Upper lobe of right lung (tissue), 1 donor: ENCODE measurements at places on chromosomes 2 and 18. TPM values are rescaled to one million over a fixed set of nuclear protein-coding genes. Genes with fewer than 3 reads are reported as not detected.

ASTL gene
- not detected for total RNA-seq

TFPI gene
- total RNA-seq, result 366 TPM

GRCh38 chr2:113886479-113887008, 3.3 kb upstream of the ACTR3 start:
- peak; percentile 70 for DNase-seq

- no peak for DNase-seq
These were observed 272.6 kb upstream of the UBE2E3 start for GRCh38 chr2:180707884-180708205.

GRCh38 chr2:20852670-20853069, 29.8 kb upstream of the LDAH start:
- DNase-seq, result no peak

DNA sequence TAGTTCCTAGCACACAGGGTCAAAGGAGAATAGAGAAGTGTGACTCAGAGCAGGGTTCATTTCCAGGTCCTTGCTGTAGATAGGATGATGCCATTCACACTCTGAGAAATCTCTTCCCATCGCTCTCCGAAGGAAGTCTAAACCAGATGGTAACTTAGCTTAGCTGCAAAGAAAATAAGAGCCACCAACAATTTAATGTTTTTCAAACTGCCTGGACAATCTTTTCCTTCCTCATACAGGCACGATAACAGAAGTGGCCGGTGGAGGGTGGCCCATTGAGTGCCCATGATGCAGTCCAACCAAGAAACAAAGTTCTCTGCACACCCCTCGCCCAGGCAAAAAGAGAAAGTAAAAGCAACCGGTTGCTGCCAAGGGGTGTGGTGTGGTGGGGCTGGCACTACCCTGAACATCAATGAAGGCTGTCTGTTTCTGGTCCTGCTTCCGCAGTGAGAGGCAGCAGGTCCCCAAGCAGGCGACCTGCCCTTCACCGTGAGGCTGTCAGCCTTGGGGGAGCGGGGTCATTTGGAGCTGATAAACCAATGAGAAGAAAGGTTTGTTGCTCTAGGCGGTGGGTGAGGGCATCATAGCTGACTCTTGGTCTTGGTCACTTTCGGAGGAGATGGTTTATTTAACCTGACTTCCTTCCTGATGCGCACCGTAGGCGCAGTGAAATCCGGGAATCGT, 105.6 kb upstream of the CD302 start:
- DNase-seq, result no peak

- DNase-seq, result peak; percentile 94
These were observed 149.6 kb downstream of the MBP start for GRCh38 chr18:76982841-76983583.
